ENCODE measurements at places on chromosomes 3 and 15.

DNA sequence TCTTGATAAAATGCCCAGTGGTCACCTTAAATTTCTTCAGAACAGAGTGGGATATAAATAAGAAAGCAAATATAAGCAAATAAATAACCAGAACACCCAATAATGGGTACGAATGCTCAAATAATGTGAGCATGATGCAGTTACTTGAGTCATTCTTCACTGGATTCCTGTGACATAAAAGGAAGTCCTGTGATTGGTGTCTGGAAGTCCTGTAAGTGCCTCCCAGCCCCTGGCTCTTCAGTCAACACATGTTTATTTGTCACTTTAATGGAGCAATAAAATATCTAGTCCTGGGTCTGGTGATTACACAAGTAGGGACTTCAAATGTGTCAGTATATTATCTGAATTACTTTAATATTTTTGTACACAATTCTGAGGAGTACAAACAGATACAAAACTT is 30.4 kb downstream of the TMEM212 start:
- DNase-seq, result no peak

- DNase-seq, result no peak
These were observed 120.5 kb downstream of the BBX start for GRCh38 chr3:107643038-107643883.

- no peak for DNase-seq
These were observed 239.4 kb downstream of the XXYLT1 start for GRCh38 chr3:195031574-195032003.

GRCh38 chr3:14798231-14798630 is 20.5 kb upstream of the FGD5 start:
- DNase-seq, result no peak

DNA sequence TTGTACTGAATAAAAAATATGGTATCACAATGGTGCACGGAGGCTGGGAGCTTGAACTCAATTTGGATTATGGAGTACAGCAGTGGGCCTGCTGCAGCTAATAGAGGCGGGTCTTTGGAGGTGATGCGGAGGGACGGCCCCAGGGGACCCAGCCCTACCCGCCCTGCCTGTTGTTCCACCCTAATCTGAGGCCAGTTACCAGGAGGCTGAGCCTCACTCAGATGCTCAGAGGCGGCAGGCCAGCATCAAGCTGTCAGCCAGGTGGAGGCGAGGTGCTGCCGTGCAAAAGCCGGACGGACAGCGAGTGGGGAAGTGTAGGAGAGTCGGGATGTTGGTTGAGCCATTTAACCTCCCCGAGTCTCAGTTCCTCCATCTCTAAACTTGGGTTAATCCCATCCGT is 218.5 kb upstream of the RGMA start:
- DNase-seq, result no peak

DNA sequence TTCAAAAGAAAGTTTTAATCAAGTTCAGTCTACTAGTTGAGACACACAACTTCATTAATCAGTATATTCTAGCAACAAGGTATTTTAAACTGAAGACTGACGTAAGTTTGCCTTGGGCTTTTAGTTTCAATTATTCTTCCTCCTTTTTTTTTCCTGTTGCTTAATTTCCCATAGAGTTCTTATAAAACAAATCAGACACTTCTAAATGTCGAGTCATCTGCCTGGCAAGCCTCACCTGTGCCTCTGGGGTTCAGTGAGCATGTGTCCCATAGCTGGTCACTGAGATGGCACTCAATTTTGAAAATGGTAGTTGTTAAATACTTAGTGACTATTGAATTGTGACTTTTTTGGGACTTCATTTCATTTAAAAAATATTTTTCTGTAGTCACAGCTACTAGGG is 27.4 kb downstream of the NKIRAS1 start:
- DNase-seq, result no peak

DNA sequence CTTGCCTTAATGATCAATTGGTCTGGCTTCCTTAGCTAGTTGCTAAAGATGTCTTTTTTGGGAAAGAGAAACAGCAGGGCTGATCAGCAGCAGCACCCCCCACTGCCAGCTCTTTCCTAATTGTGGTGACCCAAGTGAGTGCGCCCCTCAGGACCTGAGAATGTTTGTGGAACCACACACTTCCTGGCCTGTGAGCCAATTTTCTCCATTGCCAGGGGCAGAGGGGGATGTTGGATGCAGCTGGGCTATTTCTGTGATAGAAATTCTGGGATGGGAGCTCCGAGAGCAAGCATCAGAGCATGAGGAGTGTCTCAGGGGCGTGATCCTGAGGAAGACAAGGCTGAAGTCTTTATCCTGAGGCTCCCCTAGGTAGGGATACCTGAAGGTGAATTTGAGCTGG is 66.6 kb downstream of the CLDN11 start:
- DNase-seq, result no peak

- no peak for DNase-seq
These were observed 11.4 kb downstream of the EIF4G1 start for GRCh38 chr3:184325715-184326369.

GRCh38 chr15:75059607-75060006 is 36.2 kb downstream of the PPCDC start:
- no peak for DNase-seq

Data from germinal center (tissue), 1 donor.